Fibroblast of pulmonary artery (primary cell): ENCODE measurements at places on chromosomes 4 and X.

DNA sequence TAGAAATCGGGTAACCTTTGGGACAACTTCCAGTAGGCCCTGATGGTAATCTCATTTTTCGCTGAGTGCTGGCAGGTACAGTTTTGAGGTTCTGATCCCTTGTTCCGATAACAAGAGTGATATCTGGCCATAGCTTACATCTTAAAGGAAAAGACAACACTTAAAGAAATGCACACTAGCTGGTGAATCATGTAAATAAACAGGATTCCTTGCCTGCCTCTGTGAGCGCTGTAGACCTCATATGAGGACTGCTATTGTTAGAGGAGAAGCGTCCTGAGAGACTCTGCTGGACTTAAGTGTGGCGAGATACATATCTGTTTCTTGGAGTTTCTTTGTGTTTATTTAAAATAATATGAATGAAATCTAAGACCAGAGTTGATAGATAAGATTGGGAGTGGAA lies 149.3 kb upstream of the SLC4A4 start:
- DNase-seq = no peak

DNA sequence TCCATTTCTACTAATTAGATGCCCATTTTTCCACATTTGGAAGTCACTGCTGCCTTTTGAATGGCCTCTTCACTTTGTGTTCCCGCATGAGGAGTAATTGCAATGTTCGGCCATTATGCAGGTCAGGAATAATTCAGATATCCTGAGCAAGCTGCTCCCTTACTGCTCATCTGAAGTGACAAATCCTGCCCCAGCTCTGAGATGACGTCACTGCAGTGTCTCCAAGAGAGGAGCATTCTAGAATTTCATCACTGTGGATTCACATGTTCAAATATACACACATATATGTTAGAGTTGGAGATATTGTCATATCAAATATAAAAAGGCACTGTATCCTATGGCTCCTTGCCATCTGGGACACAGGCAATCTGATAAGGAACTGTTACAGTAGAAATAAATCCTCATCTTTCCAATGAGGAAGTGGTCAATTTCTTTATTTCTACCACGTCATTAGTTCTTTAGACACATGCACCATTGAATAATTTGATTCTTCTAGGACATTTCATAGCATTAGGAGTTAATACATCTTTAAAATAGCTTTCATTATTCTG lies 706.9 kb upstream of the TENM3 start:
- no peak for DNase-seq

DNA sequence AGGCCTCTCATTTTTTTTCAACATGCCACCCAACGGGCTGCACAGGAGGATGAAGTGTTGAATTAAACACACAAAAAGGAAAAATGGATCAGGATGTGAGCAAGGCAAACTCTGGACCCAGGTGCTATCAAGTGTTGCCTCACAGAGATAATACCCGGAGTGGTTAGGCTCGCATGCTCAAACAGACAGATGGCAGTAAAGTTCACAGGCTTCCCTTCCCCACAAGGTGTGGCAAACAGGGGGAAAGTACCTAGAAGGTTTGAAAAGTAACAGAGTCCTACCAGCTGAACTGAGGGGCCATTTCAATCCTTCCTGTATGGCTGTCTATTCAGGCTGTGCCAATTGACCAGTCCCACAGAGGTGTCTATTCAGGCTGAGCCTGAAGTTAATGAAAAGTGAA lies 123.9 kb upstream of the GC start:
- DNase-seq = no peak

DNA sequence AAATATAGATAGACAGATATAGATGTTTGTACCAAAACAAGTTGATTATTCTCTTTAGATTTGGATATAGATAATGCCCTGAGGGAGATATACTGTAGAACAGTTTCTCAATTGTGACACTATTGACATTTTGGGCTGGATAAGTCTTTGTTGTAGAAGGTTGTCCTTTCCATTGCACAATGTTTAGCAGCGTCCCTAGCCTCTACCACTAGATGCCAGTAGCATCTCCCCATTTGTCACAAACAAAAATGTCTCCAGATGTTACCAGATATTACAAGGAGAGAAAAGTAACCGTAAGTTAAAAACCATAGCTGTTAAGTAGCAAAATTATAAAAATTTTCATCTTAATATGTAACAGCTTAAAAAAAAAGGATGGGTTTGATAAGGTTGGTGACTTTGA lies 2595.3 kb downstream of the ARAP2 start:
- DNase-seq = peak; percentile 73

DNA sequence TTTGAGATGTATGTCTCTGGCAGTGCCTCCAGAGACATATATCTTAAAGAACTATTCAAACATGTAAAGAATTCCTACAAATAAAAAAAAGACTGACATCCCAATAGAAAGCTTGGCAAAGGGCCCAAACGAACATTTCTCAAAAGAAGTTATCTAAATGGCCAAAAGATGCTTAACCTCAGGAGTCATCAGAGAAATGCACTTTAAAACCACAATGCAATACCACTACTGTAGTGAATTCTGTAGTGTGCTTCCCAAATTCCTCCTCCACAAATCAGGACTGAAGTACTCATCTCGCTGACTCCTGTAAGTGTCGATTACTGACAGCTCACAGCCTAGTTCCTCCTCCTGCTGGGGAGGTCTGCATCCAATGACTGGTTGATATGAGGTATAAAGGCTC lies 129.0 kb upstream of the MAMLD1 start:
- DNase-seq = peak; percentile 13

GRCh38 chr4:14669371-14669770 lies 332.9 kb upstream of the CPEB2 start:
- no peak for DNase-seq

DNA sequence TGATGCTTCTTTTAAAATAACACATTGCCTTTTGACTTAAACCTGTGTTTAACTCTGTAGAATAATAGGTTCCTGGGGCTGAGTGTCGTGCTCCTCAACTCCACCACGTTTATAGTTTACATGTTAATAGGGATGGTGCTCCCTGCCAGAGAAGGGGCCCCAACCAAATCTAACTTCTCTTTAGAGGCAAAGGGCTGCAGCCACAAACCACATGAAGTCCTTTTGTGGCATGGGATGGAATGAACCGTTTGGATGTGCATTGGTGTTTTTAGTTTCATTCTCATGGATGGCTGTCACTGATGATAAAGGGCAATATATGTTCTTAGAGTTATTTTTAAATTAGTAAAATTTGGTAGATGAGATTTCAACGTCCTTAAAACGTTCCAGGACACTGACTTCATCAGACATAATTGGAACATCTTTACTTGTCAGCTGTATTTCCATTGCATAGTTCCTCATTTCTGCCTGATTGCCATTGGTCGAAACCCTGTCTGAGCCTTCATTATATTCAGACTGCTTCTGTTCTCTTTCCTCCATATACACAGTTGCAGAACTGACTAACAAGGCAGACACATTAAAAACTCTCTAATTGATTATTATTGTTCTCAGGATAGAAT lies 60.4 kb upstream of the HPF1 start:
- DNase-seq = no peak

GRCh38 chrX:70476934-70477733 lies 32.5 kb downstream of the DLG3 start:
- DNase-seq = peak; percentile 49

DNA sequence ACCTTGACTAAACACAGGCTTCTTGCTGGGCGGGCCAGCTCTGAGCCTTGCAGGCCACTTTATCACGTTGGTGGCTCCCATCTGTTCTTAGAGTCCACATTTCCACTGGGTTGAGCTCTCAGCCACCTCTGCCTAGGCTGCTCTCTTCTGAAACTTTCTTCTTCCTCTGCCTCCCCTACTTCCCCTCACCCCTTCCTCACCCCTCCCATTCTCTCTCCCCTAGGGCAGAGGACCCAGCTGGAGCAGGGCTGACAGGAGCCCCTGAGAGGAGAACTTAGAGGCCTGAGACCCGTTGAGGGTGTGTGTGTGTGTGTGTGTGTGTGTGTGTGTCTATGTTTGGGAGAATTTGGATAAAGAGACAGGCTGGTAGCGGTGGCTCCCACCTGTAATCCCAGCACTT lies 19.9 kb upstream of the TMSB4X start:
- DNase-seq = no peak

DNA sequence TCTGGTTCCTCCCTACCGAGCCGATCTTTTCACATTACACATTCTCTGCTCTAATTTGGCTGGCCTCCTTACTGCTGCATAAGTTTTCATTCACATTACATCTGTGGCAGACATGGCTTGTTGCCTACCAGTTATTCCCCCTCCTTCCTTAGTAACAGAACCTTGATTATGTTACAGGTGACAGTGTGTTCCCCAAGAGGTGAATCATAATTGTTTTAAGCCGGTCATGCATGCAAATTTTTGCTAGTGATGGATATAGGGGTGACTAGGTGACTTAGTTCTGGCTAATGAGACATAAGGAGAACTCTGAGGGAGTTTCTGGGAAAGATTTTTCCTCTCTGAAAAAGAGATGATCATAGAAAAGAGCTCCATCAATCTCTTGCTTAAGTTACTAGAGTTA lies 8.4 kb upstream of the LAMP2 start:
- no peak for DNase-seq

DNA sequence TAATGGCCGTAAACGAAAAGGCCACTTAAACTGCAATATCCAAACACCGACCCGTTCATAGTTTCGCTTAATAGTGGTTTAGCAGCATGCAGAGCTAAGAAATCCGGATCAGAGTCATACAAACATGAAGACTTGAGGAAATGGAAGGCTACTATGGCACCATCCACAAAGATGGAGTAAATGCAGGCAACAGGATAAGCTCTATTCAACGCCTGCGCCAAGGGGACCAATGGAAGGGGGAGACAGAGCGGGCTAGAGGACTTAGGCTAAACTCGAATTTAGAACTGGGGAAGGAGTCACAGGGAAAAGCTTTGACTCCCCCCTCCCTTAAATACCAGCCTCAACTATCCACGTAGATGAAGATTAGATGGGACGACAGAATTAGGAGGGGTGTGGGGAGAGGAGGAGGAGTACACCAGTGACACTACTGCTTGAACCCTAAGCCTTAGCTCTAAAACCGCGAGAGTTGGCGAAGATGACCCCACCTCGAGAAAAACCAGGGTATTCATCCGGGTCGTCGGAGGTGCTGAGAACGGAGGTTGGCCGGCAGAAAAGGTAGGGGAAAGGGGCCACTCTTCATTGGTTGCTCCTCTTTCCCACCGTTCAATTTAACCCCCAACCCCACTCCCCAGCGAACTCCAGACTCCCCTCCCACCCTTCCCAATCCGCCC lies 3.5 kb downstream of the HUWE1 start:
- DNase-seq = peak; percentile 62

DNA sequence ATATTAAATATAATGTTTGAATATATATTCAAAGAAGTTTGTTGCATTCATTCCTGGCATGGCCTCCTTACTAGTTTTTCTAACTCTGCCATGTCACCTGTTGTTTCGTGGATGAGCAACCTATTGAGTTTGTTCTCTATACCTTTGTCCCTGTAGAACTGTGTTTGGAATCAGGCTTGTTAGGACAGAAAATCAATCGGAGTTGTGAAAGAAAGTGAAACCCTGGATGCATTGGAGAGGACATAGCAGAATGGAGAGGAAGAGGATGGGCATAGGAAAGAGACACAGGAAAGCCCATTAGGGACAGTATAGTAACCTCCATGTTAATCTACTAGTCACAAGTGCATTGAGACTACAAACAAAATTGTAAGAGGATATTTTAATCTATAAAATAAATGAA lies 31.2 kb downstream of the ANK2 start:
- DNase-seq = no peak

DNA sequence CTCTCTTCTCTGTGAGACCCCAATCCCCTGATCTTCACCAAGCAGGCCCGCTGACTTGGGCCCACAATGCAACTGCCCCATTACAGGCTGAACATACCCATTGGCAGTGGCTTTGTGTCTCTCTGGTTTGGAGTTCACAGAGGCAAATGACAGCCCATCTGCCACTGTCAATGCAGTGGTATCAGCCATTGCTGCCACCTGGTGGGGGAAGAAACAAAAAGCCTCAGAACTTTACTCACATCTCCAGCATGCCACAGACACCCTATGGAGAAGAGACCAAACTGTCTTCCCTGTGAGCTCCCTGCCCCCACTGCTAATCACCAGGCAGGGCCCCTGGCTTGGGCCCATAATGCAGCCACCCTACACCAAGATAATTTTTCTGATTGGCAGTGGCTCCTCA lies 729.3 kb upstream of the ACTRT1 start:
- no peak for DNase-seq

- DNase-seq = no peak
Observed at GRCh38 chr4:127364397-127364796, 268.4 kb upstream of the INTU start.

- DNase-seq = no peak
Observed at GRCh38 chr4:5973033-5973432, 45.2 kb downstream of the C4orf50 start.

DNA sequence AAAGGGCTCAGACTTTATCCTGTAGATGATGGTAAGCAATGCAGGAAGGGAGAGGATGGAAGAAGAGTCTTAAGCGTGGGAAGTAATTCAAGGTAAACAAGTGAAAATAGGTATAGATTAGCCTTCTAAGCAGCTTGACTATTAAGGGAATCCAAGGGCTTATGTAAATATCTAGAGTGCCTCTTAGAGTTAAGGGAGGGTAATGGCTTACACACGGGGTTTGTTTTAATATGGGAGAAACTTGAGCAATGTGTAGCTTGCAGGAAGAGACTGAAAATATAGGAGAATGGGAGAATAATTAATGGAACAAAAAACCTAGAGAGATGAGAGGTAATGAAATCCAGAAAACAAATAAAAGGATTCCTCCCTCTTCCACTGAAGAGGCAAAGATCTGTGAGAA lies 12.8 kb upstream of the SAP30 start:
- DNase-seq = no peak

- peak; percentile 65 for DNase-seq
Observed at GRCh38 chr4:99205153-99205979, 13.7 kb downstream of the ADH6 start.

DNA sequence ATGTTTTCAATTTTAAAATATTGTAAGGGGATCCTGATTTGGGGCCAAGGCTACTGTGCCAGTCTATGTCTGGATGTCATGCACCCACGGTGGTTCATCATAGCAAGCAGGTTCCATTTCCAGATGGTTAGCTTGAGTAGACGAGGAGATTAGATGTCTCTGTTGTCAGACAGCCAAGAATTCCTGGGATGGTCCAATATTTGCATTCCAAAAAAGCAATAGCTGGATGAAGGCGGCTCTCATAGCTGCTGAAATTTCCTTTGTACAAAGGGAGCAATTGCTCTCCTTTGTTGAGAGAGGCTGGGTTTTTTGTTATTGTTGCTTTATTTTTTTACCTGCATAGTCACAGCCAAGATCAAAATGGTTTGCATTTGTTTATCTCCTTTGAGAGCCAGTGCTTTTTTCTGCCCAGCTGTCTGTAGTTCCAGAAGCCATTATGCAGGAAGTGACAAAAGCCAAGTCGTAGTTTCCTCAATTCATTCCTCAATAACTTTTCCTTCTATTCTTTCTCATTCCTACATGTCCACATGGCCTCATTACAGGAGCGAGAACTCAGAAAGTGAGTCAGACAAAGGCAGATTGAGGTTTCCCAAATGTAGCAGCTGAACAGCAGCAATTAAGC lies 107.9 kb downstream of the MMRN1 start:
- DNase-seq = no peak
